Activated naive CD4-positive, alpha-beta T cell treated with anti-CD3 and anti-CD28 coated beads, Interleukin-2, amount 10 ng/mL, durations not matched to agents 5 hours and 36 hours (primary cell): ENCODE measurements at places on chromosomes 2 and 18. TPM values are rescaled to one million over a fixed set of nuclear protein-coding genes. Genes with fewer than 3 reads are reported as not detected.

Gene OBSL1
- not detected for total RNA-seq

Gene CDH2
- total RNA-seq = not detected

Gene DNAJC5G
- total RNA-seq = not detected

Gene RND3
- total RNA-seq = not detected

Gene DYSF
- total RNA-seq = not detected

Gene MOCOS
- not detected for total RNA-seq

Gene GLS
- 154 TPM for total RNA-seq

Gene GPAT2
- 5.2 TPM for total RNA-seq

Gene ADRA2B
- 0.10 TPM for total RNA-seq

Gene REG3G
- total RNA-seq = not detected

Gene MAL
- total RNA-seq = 354 TPM

Gene HJURP
- 92.0 TPM for total RNA-seq

Gene DES
- not detected for total RNA-seq

Gene CRYBA2
- total RNA-seq = not detected

Gene IL1A
- 0.33 TPM for total RNA-seq

Gene PTMA
- total RNA-seq = 1,526 TPM

Gene KCNIP3
- not detected for total RNA-seq

Gene RBM44
- 0.72 TPM for total RNA-seq

Gene TMEM198
- 1.1 TPM for total RNA-seq

Gene NTSR2
- total RNA-seq = not detected

Gene UGT1A4
- total RNA-seq = not detected

Gene ANKRD53
- not detected for total RNA-seq

Gene SATB2
- 0.05 TPM for total RNA-seq
